ENCODE measurements at places on chromosomes 11 and 22. TPM values are rescaled to one million over a fixed set of nuclear protein-coding genes. Genes with fewer than 3 reads are reported as not detected.

PDXP gene
- 19.7 TPM for total RNA-seq

DNA sequence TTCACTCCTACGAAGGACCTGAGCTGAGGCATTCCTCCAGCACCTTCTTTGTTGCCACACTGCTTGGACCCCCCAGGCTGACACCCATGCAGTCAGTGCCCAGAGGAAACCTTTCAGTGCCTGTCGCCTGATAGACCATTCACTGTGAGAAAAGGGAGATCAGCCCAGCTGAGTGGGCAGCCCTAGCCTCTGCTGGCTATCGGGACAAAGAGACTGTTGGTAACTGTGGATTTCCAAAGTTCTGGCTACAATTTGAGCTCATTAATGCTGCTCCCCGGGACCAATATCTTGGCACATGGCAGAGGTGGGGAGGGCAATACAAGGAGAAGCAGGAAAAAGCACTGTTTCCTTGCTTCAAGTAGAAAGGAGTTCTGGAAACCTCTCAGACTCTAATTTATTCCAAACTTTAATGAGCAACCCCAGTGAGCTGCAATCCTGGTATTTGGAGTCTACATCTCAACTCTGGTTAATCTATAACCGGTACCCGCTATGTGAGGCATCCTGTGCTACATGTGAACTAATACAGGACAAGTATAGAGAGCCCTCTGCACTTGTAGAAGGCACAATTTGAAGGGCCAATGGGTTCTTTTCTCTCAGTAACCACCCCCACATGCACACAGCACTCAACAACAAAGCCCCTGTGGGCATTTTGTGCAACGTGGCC, 200.7 kb upstream of the NCAM1 start:
- DNase-seq: no peak

DNA sequence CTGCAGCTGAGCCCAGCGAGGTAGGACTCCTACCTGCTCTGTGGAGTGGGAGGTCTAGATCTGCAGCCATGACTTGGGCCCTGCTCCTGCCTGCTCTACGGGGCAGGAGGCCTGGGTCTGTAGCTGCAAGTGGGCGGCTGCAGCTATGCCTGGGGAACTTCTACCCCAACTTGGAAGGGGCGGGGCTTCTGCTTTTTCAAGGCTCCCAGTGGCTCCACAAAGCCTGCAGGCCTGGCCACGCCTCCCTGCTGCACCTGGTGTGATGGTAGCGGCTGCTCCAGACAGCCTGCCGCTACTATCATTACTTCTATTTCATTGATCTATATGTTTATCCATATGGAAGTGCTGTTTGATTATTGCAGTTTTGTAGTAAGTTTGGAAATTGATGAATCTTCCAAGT, 121.2 kb downstream of the NELL1 start:
- no peak for DNase-seq

DNA sequence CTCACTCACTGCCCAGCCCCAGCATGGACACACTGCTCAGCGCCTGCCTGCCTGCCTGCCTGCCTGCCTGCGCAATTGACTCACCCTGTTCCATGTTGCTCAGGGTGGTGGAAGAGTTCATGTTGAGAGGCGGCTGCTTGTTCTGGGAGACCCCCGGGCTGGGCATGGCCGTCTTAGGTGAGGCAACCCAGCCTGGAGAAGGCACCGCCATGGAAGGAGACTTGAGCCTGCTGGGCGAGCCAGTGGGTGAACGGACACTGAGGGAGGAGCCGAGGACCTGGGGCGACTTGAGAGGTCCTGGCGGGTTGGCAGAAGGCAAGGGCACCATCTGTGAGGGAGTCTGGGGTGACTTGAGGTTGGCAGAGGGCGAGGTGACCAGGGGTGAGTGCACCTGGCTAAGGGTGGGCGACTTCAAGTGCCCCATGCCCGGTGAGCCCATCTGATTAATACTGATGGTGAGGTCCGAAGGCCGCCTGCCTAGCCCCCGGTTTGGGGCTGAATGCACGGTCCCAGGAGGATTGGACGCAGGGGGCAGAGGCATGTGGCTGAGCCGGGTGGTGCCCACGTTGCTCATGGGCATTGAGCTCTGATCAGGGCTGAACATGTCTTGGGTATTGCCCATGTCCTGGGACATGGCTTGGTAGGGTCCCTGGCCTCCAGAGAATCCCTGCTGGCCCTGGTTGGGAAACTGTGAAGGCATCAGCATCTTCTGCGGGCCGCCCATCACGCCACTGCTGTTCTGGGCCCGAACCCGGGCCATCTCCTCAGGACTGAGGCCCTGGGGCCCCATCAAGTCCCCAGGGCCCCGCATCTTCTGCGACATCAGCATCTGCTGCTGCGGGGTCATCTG, 17.1 kb downstream of the CXCR5 start:
- no peak for DNase-seq
